Smooth muscle cell of the pulmonary artery (primary cell): ENCODE measurements at places on chromosomes 16 and 17. TPM values are rescaled to one million over a fixed set of nuclear protein-coding genes. Genes with fewer than 3 reads are reported as not detected.

Gene UTS2R
- total RNA-seq = not detected in 2 replicates

Gene CMTR2
- 19.5 and 21.1 TPM in 2 replicates for total RNA-seq

Gene VAT1L
- 0.13 and 0.17 TPM in 2 replicates for total RNA-seq

Gene ARHGDIG
- 1.1 and 1.4 TPM in 2 replicates for total RNA-seq

Gene ZNF750
- not detected in 2 replicates for total RNA-seq

Gene CFAP52
- 0.20 TPM in 2 replicates for total RNA-seq

Gene NOL3
- total RNA-seq = 42.4 and 43.0 TPM in 2 replicates

Gene MRM3
- 13.4 and 13.6 TPM in 2 replicates for total RNA-seq

Gene KRTAP4-6
- total RNA-seq = not detected in 2 replicates

Gene KRT31
- total RNA-seq = not detected in 2 replicates

Gene CDRT15L2
- total RNA-seq = not detected in 2 replicates

Gene SEZ6
- total RNA-seq = not detected in 2 replicates

Gene ZNF764
- 4.8 and 5.1 TPM in 2 replicates for total RNA-seq

Gene CHTF8
- 61.1 and 71.0 TPM in 2 replicates for total RNA-seq

Gene GH1
- total RNA-seq = not detected in 2 replicates

Gene USP36
- total RNA-seq = 28.8 and 45.3 TPM in 2 replicates

Gene PPY
- total RNA-seq = not detected in 2 replicates

Gene BCL6B
- total RNA-seq = 0.20 and 0.36 TPM in 2 replicates

Gene IFI35
- 14.2 and 21.2 TPM in 2 replicates for total RNA-seq
